ENCODE measurements at places on chromosomes 1 and 21. TPM values are rescaled to one million over a fixed set of nuclear protein-coding genes. Genes with fewer than 3 reads are reported as not detected.
A peak's percentile ranks its signal among the peaks of the same experiment; 100 is the strongest.

DNA sequence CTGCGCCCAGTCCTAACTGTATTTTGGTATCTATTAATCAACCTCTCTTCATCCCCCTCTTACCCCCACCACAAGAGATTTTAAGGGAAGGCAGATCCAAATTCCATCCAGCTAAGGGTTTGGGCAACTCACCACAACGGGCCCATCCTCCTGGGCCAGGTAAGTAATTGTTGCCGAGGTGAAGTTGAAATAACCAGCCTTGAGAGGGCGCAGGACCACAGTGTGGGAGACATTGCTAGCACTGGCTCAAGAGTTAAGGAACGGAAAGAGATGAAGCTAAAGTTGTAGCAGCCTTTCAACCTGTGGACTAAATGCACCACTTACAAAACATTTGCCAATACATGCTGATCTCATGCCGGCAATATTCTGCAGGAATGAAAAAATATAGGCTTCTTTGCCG is 5.9 kb downstream of the SSR2 start:
- no peak overlapping the region for H3K27ac ChIP-seq
- no peak overlapping the region for H3K4me3 ChIP-seq
- H3K27me3 ChIP-seq, result no peaks in the 10 kb centered on the region
- H3K4me1 ChIP-seq, result peaks cover 19% of the 10 kb centered on the region
- no peak for DNase-seq

DNA sequence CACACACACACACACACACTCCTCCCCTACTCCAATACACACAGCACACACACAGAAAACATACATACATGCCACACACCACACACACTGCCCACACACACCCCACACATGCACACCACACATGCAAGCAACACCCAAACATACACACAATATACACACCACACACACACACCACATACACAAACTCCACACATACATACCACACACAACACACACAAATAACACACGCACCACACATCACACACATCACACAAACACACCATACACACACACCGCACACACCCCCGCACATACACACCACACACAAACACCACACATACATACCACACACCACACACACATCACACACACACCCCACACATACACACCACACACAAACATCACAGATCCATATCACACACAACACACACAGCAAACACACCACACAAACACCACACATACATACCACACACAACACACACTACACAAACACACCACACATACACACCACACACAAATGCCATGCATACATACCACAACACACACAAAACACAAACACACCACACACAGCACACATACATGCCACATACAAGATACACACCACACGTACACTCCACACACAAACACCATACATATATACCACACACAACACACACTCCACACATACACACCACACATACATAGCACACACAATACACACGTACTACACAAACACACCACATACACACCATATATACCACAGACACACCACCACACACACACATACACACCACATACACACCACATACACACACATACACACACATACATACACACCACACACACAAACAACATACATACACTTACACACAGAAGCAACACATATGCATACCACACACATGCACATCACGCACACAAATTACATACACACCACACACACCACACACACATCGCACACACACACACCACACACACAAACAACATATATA is 932 bp upstream of the RAB7B start:
- peak overlapping the region; percentile 41 for H3K4me3 ChIP-seq
- peaks cover 14% of the 10 kb centered on the region for H3K4me1 ChIP-seq
- H3K27me3 ChIP-seq, result peaks cover 56% of the 10 kb centered on the region
- DNase-seq, result no peak

- no peaks in the 10 kb centered on the region for H3K27me3 ChIP-seq
- DNase-seq, result no peak
- no peaks in the 10 kb centered on the region for H3K36me3 ChIP-seq
- H3K4me1 ChIP-seq, result no peaks in the 10 kb centered on the region
- H3K4me3 ChIP-seq, result no peak overlapping the region
These were observed 273.1 kb upstream of the LYPLAL1 start for GRCh38 chr1:218900615-218901014.

DNA sequence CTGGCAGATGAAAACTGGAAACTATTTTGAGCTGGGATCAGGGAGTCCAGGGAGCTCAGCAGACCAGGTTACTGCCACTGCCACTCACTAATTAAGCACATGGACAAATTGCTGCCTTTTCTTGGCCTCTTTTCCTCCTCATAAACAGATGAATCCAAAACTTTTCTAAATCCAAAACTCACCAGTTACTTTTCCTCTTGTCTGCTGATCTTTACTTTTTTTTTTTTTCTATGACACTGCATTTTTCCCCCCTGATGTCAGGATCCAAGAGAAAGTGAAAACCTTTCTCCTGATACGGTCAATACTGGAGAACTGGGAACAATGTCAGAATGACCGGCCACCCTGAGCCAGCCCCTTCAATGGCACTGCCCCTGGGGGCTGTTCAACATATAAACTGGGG is 405.8 kb downstream of the DUSP10 start:
- no peaks in the 10 kb centered on the region for H3K36me3 ChIP-seq
- H3K4me1 ChIP-seq, result no peaks in the 10 kb centered on the region
- no peak overlapping the region for H3K4me3 ChIP-seq
- peaks cover 13% of the 10 kb centered on the region for H3K27me3 ChIP-seq
- H3K27ac ChIP-seq, result no peak overlapping the region
- DNase-seq, result no peak

DNA sequence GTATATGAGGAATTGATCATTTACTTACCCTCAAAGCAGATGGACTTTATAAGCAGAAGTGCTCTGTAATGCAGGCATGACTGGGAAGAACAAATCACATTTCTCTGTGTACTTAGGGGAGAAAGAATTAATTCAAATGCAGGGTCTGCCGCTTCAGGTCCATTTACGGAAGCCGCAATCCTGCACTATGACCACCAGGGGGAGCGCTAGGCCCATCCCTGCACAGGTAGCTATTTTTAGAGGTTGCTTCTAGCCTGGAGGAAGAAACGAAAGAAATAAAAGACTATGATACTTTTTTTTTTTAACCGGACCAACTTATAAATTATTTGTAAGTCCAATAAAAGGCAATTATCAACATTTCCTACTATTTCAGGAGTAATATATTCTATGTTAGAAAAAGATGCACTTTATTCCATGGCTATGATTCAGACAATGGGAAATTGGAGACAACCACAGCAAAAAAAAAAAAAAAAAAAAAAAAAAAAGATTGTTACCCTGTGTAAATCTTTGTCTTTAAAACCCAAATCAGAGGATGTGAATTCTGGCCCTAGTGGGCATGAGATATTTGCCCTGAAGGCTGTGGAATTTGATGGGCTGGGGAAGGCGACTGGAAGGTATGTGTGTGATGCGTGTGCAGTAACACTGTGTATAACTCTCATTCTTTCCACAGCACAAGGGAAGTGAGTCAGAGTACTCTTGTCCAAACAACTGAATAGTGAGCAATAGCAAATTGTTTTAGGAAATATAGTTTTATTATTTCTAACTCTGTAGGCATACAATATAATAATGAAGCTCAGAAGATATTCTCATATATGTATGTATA is 12.9 kb upstream of the FYB2 start:
- no peak overlapping the region for H3K27ac ChIP-seq
- H3K36me3 ChIP-seq, result no peaks in the 10 kb centered on the region
- peak overlapping the region; percentile 52 for H3K4me3 ChIP-seq
- H3K4me1 ChIP-seq, result peaks cover 5% of the 10 kb centered on the region
- DNase-seq, result peak; percentile 63

DNA sequence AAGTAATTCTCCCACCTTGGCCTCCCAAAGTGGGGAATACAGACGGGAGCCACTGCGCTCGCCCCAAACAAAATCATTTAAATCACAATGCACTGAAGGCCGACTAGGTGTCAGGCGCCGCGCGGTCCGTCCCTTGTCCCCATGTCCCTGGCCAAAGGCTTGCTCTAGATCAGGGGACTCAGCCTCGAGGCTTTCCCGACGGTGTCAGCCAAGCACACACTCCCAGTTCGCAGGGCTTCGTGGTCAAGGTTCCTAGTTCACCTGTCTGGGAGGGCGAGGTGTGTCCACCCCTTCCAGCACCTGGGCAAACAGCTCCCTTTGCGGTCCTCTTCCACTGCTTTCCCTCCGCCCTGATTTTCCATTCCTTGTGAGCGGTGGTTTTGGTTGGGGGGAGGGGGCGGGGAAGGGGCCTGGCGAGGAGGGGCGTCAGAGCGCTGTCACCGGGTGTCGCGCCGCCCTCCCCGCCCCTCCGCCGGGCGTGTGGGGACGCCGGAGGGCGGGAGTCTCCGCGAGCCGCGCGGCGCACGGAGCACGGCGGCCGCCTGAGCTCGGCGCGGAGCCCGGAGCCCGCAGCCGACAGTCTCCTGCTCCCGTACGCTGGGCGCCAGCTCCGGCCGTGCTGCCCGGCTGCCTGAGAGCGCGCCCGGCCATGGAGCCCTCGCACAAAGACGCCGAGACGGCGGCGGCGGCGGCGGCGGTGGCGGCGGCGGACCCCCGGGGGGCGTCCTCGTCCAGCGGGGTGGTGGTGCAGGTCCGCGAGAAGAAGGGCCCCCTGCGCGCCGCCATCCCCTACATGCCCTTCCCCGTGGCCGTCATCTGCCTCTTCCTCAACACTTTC is at the start of gene STUM:
STUM (plus strand) TSS at position 509 of the 838 bp plus-strand sequence; CDS start at position 650, 141 bp downstream.
- no peak within 1 kb of the TSS for H3K27ac ChIP-seq
- peaks cover 12% of the 10 kb centered on the region for H3K4me1 ChIP-seq
- H3K4me3 ChIP-seq, result peak within 1 kb of the TSS; percentile 88
- peaks cover 70% of the 10 kb centered on the region for H3K27me3 ChIP-seq
- DNase-seq, result peak; percentile 13

DNA sequence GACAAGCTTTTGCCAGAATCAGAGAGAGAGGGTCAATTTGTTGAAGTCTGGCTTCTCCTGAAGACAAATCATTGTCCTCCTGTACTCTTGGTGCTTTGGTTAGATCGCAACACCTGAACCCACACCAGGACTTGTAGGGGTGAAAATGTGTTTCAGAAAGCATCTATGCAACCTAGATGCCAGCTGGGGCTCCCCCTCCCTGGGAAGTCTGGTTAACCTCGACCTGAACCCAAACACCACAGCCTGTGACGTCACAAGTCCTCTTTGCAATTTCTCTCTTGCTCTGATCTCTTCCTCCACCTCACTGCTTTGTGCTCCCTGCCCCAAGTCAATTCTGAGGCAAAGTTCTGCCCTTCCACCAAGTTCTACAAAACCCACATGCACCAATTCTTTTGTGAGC is 42.8 kb upstream of the USP24 start:
- H3K4me3 ChIP-seq, result peak overlapping the region; percentile 72
- peaks cover 11% of the 10 kb centered on the region for H3K27me3 ChIP-seq
- peak overlapping the region; percentile 86 for H3K27ac ChIP-seq
- DNase-seq, result no peak
- H3K36me3 ChIP-seq, result no peaks in the 10 kb centered on the region

- no peaks in the 10 kb centered on the region for H3K36me3 ChIP-seq
- no peak overlapping the region for H3K27ac ChIP-seq
- H3K4me1 ChIP-seq, result peaks cover 7% of the 10 kb centered on the region
- peaks cover 16% of the 10 kb centered on the region for H3K27me3 ChIP-seq
- DNase-seq, result no peak
These were observed 100.1 kb upstream of the AKT3 start for GRCh38 chr1:243950166-243950565.

GRCh38 chr1:6054596-6054995 is 8.9 kb downstream of the KCNAB2 start:
- H3K27ac ChIP-seq, result no peak overlapping the region
- no peak overlapping the region for H3K4me3 ChIP-seq
- H3K4me1 ChIP-seq, result peaks cover 26% of the 10 kb centered on the region

- no peak overlapping the region for H3K27ac ChIP-seq
- H3K4me3 ChIP-seq, result peak overlapping the region; percentile 45
- DNase-seq, result no peak
These were observed 553 bp upstream of the SLC30A2 start for GRCh38 chr1:26046246-26047095.

- no peak for DNase-seq
- H3K4me3 ChIP-seq, result no peak overlapping the region
- H3K27me3 ChIP-seq, result peaks cover 57% of the 10 kb centered on the region
- no peaks in the 10 kb centered on the region for H3K4me1 ChIP-seq
These were observed 50.9 kb downstream of the TAS1R2 start for GRCh38 chr1:18808550-18808949.

DNA sequence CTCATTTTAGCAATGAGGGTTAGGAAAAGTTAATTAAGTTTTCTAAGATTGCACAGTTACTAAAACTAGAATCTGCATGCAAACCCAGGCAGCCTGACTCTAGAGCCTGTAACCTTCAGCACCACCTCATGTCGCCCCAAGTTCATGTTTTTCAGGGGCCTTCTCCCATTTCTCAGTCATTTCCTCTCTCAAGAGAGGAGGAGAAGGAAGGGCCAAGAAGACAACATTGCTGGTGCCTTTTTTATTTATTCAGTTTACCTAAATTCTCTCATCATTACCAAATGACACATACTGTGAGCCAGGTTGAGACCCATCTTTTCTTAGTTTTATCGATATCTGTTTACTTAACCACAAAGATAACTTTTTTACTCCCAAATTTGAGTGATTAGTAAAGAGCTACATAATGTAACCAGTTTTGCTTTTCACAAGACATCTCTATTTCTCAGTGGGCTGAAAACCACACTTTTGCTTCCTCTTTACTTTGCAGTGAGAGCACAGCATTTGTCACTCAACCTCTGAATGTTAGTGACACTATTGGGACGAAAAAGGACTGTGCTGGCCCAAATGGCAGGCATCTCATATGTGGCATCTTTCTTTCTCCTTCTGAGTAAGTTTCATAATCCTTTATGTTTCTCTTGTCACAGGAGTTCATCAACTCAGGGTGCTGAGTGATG is at the start of gene CD101:
CD101 (plus strand) TSS at position 507 of the 674 bp plus-strand sequence; CDS start at position 565, 58 bp downstream.
- no peak for DNase-seq
- peaks cover 6% of the 10 kb centered on the region for H3K36me3 ChIP-seq
- peaks cover 1% of the 10 kb centered on the region for H3K27me3 ChIP-seq
- peak within 1 kb of the TSS; percentile 53 for H3K4me3 ChIP-seq
- H3K4me1 ChIP-seq, result peaks cover 21% of the 10 kb centered on the region

- H3K4me3 ChIP-seq, result peak overlapping the region; percentile 93
- no peak for DNase-seq
- peaks cover 2% of the 10 kb centered on the region for H3K36me3 ChIP-seq
- peaks cover 13% of the 10 kb centered on the region for H3K4me1 ChIP-seq
- H3K27ac ChIP-seq, result peak overlapping the region; percentile 84
These were observed 568 bp downstream of the TRIM45 start for GRCh38 chr1:117120774-117121588.

Gene CRABP2
- 4.5 TPM for total RNA-seq

Gene DMRTA2
- not detected for total RNA-seq

Gene OR2T33
- not detected for total RNA-seq

Gene RYR2
- total RNA-seq, result 0.39 TPM

All from T-helper 17 cell (primary cell).